G401 (cell line): ENCODE measurements at places on chromosomes 1 and 21. TPM values are rescaled to one million over a fixed set of nuclear protein-coding genes. Genes with fewer than 3 reads are reported as not detected.

- peak; percentile 68 for DNase-seq
Observed at GRCh38 chr1:26500488-26501175, 28.4 kb downstream of the HMGN2 start.

DNA sequence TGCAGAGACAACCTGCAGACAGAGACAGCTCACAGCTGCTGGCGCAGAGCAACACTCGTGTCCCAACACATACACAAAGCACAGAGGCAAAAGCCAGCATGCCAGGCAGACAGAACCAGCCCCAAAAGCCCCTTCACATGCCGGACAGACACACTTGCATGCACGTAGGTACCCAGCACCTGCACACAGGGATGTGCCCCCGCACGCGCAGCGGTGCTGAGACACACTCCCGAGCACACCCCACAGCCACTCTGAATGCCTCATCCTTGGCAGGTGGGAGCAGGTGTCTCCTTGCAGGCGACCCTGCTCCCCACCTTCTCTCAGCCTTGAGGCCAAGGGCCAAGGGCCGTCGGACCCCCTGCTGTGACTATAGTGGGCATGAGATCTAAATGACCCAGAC lies 41.2 kb upstream of the ZC3H12A start:
- no peak for DNase-seq

DNA sequence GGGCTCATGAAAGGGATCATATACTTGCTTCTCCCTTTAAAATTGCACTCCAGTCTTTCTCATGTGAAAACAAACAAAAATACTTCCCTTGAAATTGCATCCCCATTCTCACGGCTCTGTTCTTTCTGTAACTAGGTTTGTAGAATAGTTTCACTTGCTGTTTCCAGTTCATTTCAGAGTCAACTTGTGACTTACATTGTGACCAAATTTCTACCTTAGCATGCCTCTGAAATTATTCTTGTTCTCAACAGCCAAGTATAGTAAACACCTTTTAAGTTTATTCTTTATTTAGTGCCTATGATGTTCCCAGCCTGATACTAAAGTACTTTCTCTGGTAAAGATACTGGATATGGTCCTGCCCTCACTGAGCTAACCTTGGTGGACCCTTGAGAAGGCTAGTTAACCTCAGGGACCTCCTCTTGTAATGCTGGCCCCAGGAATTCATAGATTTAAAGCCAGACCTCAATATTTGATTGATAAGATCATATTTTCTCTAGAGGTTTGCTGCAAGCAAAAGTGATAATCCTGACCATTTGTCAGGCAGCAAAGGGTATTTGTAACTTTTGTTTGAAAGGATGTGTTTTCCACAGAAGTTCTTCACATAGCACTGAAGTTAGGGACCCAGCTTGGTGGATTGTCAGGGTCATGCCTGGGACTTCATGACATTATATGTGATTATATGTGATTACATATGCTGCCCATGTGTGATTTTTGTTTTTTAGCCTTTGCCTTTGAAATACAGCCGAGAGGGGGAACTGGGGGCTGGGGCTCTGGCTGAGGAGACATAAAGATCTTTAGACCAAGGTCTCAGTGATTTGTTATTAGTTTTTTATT lies 29.6 kb downstream of the VANGL2 start:
- no peak for DNase-seq

DNA sequence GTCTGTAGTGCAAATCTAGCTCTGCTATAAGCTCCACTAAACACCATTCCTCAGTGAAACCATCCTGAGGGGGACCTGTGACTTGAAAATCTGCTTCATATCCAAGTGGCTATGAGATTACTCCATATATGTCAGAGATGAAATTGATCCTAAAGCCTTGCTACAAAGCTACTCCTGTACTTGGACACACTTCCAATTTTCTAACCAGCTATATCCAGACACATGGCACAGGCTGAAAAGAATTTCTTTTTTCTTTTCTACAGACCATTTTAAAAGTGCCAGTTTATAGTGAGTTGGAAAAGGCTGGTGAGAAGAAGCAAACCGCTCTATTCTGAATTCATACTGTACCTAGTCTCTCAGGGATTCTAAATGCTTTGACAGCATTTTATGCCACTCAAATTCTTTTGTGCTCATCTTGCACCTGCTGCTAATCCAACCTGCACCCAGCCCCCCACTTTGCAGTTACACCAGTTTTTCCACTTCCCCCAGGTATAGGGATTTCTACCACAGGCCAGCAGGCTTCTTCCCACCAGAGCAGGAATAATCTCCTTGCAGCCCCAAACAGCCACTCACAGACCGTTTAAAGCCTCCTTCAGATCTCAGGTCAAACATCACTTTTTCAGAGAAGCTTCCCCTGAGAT lies 112.5 kb downstream of the RERE start:
- DNase-seq: no peak

DNA sequence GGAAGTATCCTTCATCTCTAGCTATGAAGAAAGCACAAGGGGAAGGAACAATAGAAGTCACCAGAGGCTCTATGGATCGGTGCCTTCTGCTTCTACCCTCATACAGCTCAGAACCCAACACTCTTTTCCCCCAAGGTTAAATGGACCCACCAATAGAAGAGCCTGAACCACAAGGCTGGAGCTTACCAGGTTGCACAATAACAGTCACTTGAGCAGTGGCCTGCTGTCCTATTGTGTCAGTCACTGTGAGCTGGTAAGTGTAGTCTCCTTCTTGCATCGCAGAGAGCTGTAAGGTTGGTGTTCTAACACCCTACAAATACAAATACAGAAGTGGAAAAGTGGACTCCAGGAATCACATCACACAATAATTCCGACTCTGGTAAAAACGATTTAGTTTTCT lies 103.0 kb downstream of the KIAA0319L start:
- no peak for DNase-seq

DNA sequence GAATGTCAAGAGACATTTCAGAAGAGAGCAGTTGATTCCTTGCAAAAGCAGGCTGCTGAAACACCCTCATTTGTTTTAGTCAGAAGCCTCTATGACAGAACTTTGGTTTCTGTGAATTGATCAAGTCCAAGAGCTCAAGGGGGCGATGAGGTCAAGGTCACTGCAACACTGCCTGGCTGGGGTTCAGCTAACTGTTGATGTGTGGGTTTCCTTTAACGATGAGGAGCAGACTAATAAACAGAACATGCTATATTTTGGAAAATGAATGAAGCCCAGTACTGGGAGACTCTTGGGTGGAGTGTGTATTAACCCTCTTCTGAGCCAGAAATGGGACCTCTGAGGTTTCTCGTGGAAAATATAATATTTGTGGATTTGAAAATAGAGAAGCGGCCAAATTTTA lies 109.3 kb downstream of the ZC3H11B start:
- no peak for DNase-seq

- no peak for DNase-seq
Observed at GRCh38 chr1:8348777-8349472, 31.0 kb downstream of the SLC45A1 start.

GRCh38 chr1:212315907-212316306 lies 30.7 kb downstream of the PPP2R5A start:
- DNase-seq: peak; percentile 26

DNA sequence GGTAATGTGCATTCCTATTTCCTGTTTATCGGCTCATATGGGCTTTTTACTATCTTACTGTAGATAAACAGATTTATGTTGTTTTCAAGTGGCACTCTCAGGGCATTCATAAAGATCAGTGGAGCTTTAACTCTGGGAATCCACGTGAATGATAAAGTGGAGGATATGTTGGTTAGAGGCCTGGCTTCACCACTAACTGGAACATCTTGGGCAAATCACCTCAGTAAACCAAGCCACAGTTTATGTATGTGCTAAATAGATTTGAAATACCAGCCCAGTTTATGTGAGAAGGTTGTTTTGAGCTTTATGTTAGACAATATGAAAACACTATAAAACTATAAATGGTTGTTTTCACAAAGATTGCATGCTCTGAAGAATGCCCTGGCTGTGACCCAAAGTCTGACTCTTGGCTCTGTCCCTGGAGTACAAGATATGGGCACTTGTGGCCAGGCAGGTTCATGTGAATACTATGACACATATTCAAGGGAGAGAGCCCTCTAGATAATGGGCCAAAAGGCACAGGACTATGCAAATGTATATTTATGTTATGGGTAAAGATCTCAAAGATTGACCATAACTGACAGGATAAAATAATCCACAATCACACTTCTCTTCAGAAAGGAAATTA lies 36.7 kb downstream of the FAM163A start:
- DNase-seq: no peak

DNA sequence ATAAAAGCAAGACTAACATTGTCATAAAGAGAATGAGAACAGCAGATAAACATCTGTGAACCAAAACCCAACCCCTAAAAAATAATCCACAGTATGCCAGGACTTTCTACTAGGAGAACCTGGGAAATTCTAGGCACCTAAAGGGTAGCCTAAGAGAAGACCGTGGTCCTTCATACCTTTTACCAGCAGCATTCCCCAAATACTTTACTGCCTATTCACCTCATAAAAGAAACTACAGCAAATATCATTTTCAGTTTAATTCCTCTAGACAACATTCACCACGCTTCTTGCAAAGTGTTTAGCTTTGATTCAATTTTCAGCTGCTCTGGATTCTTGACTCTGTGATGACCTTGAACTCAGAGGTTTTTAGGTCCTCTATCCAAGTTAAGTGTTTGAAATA lies 1180.7 kb upstream of the B3GALT2 start:
- DNase-seq: no peak

DNA sequence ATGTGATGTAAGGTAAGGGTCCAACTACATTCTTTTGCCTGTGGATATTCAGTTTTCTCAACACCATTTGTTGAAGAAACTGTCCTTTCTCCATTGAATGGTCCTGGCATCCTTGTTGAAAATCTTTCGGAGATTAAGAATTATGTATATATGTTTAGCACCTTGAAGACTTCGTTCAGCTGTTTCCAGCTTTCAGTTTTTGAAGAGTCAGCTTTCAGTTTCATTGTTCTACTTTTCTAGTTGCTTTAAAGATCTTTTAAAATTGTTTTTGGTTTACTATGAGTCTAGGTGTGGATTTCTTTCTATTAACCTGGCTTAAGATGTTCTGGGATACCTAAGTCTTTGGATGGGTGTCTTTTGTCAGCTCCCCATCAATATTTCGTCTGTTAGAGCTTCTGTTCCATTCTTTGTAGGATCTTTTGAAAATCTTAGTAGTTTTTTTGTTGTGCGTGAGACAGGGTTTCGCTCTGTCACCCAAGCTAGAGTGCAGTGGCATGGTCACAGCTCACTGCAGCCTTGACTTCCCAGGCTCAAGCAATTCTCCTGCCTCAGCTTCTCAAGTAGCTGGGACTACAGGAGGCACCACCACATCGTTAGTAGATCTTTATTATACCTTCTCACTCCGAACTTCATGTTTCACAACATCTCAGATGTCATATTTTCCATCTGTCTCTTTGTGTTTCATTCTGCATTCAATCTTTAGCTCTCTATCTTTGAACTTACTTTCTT lies 353.5 kb upstream of the B3GALT2 start:
- no peak for DNase-seq

DNA sequence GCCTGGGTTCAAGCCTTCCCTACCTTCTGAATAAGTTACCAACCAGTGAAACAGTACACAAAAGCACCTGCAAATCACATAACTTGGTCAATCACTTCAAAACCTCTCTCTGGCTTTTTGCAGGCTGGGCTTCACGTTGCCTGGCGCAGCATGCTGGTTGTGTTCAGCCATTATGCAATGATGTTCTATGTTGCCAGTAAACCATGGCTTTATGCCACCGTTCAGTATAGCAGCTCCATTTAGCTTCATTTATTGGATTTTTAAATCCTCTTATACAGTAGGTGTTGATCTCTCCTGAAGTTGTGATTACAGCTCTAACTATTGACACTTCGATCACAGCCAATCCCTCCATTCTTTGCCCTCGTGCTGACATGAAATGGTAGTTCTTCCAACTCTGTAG lies 233.6 kb upstream of the PTBP2 start:
- DNase-seq: no peak

GRCh38 chr1:187384504-187384903 lies 555.8 kb downstream of the PLA2G4A start:
- DNase-seq: no peak

DNA sequence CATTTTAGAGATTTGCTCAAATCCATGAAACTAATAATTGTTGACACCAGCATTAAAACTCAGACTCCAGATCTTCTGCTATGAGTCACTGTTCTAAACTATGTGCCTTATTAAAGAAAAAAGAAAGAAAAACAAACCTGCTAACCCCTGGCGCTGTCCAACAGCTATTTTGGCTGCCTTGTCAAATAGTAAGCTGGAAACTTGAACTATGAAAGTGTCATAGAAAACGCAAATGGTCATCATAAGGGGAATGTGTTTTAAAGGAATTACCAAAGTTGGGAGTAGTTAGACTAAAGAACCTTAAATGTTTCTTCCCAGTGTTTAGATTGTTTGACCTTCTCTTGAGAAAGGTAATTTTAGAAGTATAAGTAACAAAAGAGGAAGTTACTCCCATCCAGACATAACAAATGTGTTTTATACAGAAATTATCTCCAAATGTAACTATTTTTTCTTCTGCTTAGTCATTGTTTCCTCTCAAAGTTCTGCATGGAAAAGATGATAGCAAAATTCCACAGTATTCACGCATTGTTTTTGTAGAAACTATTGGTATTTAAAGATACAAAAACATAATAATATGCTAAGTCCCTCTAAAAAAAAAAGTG lies 272.4 kb downstream of the TPR start:
- DNase-seq: no peak

GRCh38 chr1:113219377-113219776 lies 146.4 kb downstream of the LRIG2 start:
- DNase-seq: no peak

DNA sequence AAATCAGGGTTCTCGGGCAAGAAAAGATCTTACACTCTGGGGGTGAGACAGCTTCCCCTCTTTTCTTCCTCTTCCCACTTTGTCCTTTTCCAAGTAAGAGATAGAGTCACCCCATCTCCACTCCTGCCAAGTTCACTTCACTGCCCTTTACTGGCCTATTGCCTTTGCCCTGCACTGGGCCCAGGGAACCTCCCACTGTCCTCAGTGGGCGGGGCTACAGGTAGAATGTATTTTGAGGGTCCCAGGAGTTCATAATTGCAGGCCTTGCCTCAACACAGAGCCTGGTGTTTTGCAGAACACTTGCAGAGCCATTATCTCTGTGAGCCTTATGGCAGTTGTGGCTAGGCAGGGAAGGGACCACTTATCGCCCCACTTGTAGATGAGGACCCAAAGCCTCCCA lies 3.3 kb downstream of the AMPD2 start:
- DNase-seq: no peak

- peak; percentile 27 for DNase-seq
Observed at GRCh38 chr1:150152772-150153456, 3.2 kb downstream of the PLEKHO1 start.

GRCh38 chr1:94122201-94122970 lies 1.4 kb upstream of the ABCA4 start:
- DNase-seq: no peak

NHLH1 gene
- total RNA-seq: not detected in 2 replicates

LIN28A gene
- total RNA-seq: 77.8 and 94.7 TPM in 2 replicates

TMEM200B gene
- 18.4 and 21.2 TPM in 2 replicates for total RNA-seq

AGMAT gene
- total RNA-seq: 2.0 and 2.6 TPM in 2 replicates

RAB29 gene
- total RNA-seq: 6.8 and 8.9 TPM in 2 replicates

CNST gene
- total RNA-seq: 17.4 and 20.6 TPM in 2 replicates

DCST2 gene
- 0.31 TPM in 1 of 2 replicates, not detected in the other for total RNA-seq

CYP4A11 gene
- not detected in 2 replicates for total RNA-seq

F3 gene
- total RNA-seq: 0.54 and 0.92 TPM in 2 replicates

S100A7 gene
- total RNA-seq: not detected in 2 replicates

PMF1 gene
- 97.2 and 127 TPM in 2 replicates for total RNA-seq

ERG gene
- total RNA-seq: not detected in 2 replicates
